Stimulated activated CD8-positive, alpha-beta memory T cell treated with anti-CD3 and anti-CD28 coated beads, Interleukin-7, amount 100 ng/mL, for 24 hours (primary cell): ENCODE measurements at places on chromosomes 4 and X.

DNA sequence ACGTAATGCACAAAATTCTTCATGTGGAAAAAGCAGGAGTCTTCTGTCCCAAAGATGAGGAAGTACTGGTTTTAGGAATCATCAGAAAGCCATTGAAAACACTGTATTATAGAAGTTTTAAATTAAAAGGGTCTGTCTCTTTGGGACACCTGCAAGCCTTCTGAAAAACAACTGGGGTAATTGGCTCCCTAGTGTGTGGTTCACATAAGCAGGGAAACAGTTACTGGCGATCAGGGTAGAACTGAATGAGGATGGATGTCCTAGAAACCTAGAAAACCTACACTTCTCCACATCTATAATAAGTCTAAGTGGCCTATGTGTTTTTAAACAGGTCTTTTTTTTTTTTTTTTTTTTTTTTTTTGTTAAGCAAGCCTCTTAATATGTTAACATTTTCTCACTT, 945.5 kb upstream of the PCDH10 start:
- no peak for DNase-seq

DNA sequence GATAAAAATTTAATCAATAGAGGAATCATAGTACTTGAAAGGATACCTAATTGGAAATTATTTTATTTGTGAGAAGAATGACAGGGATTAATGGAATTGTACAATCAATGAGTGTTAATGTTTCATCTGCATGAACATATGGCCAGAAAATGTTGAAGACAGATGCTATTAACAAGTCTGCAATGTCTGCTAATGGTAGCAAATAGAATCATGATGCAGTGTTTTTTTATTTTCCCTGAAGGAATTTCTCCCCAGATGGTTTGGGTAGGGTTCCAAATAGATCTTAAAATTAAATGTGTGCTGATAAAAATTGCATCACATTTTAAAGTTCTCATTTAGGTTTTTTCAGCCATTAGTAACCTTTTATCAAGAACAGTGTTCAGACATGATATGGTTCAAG, 291.3 kb upstream of the TRAM1L1 start:
- DNase-seq = no peak

DNA sequence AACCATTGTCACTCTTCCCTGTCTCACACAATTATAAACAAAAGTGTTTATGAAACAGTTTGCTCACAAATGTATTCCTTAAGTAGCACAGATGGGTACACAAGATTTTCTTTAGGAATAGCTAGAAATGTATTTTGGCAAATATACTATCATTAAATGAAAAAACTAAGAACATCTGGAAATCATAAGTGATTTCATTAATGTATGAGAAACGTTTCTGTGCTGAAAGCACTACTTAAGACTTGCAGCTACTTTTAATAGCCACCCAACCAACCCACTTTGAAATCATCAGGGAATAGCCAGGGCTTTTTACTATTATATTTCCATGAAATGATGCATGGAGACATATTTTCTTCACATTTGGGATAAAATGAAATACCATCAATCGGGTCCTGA, 62.3 kb upstream of the NAP1L5 start:
- DNase-seq = no peak

GRCh38 chr4:123505095-123506010, 108.8 kb downstream of the SPRY1 start:
- DNase-seq = no peak

- no peak for DNase-seq
Measured at GRCh38 chrX:46319750-46320149, 225.5 kb downstream of the ZNF674 start.

- no peak for DNase-seq
Measured at GRCh38 chrX:13533726-13534125, 35.7 kb upstream of the EGFL6 start.

GRCh38 chrX:116409219-116409618, 27.2 kb upstream of the SLC6A14 start:
- no peak for DNase-seq

DNA sequence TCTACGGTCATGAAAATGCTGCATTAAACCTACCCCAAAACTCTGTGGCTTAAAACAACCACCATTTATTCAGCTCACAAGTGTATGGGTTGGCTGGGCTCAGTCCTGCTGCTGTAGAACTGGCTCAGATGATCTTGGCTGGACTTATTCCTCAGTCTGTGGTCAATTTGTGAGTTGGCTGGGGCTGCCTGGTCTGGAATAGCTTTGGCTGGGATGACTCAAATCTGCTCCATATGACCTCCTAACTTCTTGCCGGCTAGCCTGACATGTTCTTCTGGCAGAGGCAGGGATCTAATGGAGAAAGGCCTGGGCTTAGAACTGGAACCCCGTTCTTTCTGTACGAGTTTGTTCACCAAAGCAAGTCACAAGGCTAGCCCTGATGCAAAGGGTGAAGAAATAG, 71.7 kb downstream of the CFAP299 start:
- no peak for DNase-seq

DNA sequence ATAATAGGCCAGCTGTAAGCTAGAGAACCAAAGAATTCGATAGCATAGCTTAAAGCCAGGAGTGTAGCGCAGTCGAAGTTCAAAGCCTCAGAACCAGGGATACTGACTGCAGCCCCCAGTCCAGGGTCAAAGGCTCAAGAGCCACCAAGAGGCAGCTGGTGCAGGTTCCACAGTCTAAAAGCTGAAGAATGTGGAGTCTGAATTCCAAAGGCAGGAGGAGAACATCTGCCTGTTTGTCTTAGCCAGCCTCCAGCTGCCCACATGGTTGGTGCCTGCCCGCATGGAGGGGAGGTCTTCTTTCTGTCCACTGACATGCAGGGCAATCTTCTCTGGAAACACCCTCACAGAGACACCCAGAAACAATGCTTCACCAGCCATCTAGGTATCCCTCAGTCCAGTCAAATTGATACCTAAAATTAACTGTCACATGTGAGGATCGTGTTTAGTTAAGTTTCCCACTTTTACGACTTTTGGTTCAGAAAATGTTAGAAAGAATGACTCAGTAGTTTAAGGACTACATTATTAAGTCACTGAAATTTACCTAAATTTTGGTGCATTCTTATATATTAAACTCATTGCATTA, 52.8 kb upstream of the RHOH start:
- DNase-seq = no peak

DNA sequence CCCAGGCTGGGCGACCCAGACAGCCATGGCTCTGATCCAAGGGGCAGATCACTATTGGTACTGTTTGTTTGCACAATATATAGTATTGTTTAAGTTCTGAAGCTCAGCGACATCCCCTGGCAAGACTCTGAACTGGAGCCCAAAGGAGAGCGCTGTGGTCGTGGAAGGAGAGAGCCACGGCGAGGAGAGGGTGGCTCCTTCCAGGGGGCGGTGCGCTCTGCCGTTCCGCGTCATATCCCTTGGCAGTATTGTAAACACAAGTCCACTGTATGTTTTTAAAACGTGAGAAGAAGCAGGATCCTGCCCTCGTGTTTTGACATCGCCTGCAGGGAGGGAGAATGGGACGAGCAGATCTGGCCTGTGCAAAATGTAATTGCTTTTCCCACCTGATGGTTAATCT, 185.5 kb downstream of the RAB28 start:
- DNase-seq = no peak

GRCh38 chrX:132809581-132809980, 148.8 kb downstream of the HS6ST2 start:
- DNase-seq = no peak

- no peak for DNase-seq
Measured at GRCh38 chr4:22897520-22898108, 204.9 kb downstream of the GBA3 start.

DNA sequence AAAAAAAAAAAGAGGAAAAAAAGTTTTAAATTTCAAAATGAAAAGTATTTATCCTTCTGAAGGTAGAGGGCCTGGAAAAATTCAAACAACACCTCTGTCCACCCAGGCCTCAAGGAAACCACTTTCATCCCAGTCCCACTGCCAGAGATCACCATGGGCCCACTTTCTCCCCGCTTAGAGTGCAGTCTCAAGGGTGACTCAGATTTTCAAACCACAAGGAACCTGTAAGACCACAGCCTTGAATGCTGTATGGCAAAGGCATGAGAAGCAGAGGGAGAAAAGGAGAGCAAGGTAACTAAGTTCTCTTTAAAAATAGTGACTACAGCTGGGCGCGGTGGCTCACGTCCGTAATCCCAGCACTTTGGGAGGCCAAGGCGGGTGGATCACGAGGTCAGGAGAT, 87.9 kb upstream of the PACRGL start:
- DNase-seq = no peak

DNA sequence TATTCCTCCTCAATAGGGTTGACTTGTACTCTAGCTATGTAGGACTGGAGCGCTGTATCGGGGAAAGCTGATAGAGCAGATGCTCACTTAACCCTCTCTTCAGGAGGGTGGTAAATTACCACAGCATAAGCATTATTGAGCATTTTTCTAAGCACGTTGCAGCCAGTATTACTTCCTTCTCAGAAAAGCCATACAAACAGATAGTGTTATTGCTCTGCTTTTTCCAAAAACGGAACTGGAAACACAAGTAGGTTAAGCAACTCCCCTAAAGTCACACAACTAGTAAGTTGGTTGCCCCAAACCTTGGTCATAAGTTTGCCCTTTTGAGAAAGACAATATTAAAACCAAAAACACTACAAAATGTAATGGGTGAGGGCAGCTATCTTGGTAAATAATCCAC, 73.9 kb downstream of the REELD1 start:
- no peak for DNase-seq

DNA sequence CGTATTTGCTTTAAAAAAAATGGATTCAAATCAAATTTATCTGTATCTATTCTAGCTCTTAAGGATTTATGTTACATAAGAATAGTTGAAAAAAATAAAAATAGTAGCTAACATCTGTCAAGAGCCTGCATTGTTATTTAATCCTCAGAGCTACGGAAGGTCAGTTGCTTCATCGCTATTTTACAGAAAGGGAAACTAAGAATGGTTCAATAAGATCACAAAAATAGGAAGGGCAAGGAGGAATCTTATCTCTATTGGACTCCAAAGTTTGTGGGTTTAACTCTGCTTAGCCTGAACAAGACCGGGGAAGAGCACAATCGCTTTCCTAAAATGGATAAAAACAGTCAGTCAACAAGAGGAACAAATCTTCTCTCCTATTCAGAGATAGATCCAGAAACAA, 270.2 kb upstream of the SMIM31 start:
- DNase-seq = no peak

DNA sequence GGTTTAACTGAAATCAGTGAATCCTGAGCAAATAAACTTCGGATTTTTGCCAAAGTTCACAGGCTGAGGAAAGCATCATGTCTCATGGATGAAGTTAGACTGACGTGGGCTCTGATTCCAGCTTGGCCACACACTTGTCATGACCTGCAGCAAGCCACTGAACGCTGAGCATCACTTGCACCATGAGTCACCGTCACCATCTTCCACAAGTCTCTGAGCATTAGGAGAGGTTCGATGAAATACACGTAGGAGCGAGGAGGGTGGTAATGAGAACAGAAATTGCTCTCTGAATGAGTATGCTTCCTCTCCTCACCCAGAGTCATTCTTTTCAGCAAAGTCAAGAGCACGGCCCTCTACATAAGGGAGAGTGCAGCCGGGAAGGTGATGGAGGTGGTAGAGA, 3.8 kb upstream of the TRIML2 start:
- DNase-seq = no peak

DNA sequence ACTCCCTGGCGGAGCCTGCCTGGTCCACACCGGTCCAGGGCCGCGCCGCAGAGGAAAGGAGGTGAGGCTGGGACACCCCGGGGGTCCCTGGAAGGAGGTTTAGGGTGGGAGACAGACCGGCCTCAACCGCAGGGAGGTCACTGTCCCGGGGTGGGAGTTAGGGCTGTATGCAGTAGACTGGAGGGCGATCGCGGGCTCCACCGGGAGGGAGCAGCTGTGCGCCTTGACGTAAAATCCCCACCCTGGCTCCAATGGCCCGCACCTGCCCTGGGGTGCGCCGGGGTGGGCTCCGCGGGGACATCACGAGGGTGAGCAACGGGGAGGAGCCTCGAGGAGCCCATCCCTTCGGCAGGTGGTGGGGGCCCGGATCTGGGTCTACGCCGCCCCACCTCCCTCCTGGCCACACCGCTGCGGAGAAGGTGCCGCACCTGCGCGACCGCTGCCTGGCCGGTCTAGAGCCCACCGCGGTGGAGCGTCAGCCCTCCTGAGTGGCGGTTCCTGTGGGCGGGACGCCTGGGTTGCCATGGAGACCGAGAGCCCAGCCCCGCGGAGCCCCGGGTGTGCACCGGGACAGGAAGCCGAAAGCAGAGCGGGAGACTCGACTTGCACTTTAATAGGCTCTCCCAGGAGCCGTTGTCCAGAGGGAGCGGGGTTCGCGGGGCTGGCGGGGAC, 105.1 kb downstream of the ADRA2C start:
- no peak for DNase-seq

DNA sequence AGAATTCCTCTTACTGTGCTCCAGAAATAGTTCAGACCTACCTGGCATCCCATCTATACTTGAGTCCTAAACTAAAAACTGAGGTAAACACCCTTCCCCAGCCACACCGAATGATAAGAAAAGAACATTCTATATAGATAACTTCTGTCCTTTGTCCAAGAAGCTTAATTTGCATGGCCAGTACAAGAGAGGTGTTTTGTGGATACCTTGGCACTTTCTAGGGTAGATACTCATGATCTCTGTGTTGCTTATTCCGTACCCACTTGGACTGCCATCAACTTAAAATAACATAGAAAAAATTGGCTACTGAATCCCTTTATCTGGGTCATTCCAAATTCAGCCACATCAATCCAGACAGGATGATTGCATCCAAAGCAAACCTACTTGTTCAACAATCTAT, 1050.4 kb downstream of the STIM2 start:
- DNase-seq = no peak

GRCh38 chr4:43864616-43865146, 583.9 kb downstream of the KCTD8 start:
- DNase-seq = no peak

GRCh38 chrX:46864606-46865005, 27.8 kb downstream of the RP2 start:
- DNase-seq = no peak

DNA sequence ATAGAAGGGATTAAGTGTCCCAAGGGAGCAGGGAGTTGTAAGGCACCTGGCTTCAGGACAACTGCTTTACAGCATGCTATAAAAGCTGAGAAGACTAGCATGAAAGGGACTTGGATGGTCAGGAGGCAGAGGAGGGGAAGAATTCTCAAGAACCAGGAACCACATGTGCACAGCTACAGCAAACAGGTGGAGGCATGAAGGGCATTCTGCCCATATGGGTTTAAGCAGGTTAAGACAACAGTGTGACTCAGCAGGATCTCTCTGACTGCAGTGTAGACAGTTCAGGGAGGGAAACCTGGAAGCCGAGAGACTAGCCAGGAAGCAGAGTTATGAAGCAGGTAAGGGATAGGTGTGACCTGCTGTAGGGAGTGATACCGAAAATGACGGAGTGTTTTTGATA, 117.0 kb downstream of the DHRSX start:
- no peak for DNase-seq

GRCh38 chrX:39195156-39195555, 393.9 kb downstream of the MID1IP1 start:
- no peak for DNase-seq

DNA sequence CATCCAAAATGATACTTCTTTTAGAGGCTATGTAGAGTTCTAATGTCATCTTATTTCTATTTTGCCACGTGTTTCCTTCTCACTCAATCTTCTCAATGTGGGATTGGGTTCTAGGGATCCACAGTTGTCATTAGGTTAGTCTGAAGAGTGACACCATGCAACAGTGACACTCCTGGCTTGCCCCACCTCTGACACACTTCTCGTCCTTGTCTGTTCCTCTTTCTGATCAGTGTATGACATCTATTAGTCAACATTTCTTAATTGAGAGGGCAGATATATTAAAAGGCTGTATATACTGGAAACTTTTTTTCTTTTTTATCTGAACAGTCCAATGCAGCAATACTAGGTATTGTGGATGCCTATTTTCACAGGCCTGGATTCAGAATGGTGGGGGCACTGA, 67.6 kb upstream of the GYPA start:
- DNase-seq = no peak

GRCh38 chr4:95285797-95286196, 263.0 kb downstream of the UNC5C start:
- DNase-seq = no peak
